ENCODE measurements at places on chromosomes 3 and 15.

GRCh38 chr3:128322030-128323022, 144.4 kb downstream of the DNAJB8 start:
- no peak for DNase-seq

GRCh38 chr3:76369170-76369569, 583.8 kb upstream of the ZNF717 start:
- DNase-seq: no peak

- DNase-seq: no peak
Observed at GRCh38 chr3:147418808-147419701, 9.9 kb downstream of the ZIC1 start.

GRCh38 chr3:45124352-45124751, 21.8 kb downstream of the CDCP1 start:
- no peak for DNase-seq

DNA sequence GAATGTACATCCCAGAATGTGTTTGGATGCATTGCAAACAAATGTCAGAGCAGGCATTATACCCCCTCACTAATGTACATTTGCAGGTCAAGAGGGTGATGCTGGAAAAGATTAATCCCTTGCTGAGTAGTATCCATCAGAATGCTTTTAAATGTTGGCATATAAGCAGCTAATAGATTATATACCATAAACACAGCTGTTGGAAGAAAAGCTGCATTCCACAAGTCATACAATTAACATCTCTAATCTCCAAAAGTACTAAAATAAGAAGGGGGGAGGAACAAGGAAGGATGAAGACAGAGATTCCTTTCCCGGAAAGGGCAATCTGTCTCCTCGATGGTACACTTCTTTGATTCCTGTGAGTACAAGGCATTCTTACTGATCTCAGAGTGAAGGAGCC, 445.7 kb upstream of the CDIN1 start:
- no peak for DNase-seq

DNA sequence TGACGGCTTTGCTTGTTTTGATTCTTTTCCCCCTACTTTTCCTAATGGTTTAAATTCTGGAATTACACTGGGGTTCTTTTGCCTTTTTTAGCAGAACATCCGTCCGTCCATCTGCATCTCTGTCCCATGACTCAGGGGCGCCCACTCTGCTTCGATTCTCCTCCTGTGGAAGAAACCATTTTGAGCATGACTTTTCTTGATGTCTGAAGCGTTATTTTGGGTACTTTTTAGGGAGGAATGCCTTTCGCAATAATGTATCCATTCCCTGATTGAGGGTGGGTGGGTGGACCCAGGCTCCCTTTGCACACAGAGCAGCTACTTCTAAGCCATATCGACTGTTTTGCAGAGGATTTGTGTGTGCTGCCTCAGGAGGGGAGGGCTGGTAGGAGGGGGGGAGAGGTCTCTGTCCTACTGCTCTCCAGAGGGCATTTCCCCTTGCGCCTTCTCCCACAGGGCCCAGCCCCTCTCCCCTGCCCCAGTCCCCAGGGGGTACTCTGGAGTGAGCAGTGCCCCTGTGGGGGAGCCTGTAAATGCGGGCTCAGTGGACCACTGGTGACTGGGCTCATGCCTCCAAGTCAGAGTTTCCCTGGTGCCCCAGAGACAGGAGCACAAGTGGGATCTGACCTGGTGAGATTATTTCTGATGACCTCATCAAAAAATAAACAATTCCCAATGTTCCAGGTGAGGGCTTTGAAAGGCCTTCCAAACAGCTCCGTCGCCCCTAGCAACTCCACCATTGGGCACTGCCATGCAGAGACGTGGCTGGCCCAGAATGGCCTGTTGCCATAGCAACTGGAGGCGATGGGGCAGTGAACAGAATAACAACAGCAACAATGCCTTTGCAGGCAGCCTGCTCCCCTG, 19.5 kb upstream of the BSN start:
- no peak for DNase-seq

- no peak for DNase-seq
Observed at GRCh38 chr3:176037636-176038035, 1159.6 kb downstream of the TBL1XR1 start.

DNA sequence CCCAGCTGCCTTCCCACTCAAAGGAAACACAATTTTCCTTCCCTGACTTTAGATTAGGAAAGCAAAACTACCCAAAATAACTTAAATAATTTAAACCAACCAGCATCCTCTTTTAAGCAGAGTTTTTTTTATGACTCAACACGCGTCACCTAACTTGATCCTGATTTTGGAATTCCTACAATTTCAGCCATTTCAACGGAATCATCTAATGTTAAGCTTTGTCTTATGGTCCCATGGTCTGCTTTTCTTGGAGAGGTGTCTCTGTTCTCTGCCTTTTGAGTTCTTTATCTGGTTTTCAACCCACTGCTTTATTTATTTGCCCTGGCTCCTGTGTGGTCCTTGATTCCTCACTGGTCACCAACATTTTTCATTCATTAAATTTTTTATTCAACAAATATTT, 219.2 kb upstream of the ARHGEF26 start:
- no peak for DNase-seq

DNA sequence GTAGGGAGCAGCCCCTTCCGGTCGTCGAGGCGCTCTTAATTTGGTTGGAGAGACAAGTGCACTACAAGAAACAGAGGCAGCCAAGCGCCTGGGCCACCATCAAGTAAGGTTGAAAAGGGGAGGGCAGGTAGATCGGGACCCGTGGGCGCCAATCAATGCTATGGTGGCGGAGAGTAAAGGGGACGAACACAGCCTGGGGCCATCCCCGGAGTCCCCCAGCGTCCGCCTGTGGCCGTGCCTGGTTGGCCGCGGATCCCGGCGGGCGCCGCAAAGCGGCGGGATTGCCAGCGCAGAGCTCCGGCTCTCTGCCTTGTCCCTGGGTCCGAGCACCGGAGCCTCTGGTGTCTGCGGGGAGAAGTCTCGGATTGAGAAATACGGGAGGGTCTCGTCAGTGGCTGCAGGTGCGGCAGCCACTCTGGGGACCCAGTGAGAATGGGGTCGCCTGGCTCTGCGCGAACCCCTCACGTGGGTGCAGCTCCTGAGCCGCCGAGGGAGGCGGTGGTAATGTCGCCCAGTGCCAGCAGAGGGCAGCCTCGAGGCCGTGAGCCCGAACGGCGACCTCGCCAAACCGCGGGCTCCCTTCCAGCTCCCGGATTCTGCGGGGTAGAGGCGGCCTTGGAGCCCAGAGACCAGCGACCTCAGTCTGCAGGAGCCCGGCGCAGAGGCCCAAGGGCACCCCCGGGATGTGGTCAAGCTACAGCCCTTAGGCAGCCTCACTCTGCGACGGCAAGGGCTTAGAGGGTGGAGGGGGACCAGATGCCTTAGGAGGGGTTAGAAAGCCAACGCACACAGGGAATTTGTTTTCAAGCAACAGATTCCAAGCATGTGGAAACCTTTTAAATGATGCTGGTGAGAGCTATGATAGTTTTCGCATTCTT, 10.8 kb downstream of the FOXL2 start:
- peak; percentile 91 for DNase-seq

DNA sequence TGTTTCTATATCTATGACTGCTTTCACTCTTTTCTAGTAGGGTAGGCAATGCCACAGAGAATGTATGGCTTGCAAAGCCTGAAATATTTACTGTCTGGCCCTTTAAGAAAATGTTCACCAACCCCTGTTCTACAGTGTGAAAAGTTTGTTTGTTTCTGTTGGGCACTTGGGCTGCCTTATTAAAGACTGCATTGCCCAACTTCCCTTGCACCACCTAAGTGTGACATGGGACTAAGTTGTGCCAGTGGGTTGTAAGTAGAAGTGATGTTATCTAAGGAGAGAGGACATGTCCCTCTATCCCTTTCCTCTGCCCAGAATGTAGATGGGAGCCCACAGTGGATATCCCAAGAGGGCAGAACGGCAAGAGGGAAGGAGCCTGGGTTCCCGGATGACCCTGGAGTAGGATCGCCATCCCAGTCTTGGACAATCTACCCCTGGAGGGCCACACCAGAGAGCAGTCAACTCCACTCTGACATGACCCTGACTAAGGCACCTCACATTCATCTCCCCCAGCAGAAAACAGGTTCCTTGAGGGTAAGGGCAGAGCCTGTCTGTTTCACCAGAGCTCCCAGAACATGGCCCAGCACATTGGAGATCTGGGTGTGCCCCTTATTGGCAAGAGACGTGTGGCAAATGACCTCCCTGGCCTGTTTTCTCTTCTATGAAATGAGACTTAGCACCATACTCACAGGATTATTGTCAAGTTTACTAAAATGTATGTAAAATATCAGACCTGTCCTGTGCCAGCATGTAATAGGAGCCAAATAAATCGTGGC, 138.8 kb downstream of the SMAD6 start:
- DNase-seq: no peak

DNA sequence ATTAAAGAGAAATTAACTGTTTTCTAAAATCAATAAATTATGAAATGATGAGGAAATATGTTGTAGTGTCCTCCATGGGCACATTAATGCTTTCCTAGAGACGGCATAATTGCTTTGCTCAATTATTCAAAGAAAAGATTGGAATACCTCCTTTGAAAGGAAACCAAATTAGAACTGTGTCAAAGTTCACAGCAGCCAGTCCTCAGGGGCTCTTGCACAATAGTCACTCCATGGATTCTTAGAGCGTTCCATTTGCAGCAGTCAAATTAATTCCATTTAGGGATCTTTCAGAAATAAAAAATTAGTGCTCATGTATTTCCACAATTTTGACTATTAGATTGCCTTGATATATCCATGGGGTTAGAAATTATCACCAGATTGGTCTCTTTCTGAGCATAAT, 841.6 kb upstream of the DPPA4 start:
- DNase-seq: no peak

DNA sequence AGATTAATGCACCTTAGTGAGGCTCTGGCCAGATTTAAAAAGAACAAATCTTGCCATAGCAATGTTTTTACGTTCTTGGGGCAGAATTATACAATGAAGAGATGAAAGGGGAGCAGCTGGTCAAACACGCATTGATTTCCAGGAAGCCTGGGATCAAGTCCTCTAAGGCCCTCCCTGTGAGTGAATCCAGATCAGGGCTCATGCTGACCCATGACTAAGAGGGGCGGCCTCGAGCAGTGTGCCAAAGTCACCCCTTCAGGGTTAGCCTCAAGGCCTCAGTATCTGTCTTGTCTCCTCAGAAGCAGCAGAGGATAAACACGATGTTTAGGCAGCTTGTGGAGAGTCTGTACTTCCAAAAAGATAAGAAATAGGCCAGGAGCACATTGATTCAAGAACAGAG, 9.3 kb upstream of the RBP1 start:
- DNase-seq: no peak

DNA sequence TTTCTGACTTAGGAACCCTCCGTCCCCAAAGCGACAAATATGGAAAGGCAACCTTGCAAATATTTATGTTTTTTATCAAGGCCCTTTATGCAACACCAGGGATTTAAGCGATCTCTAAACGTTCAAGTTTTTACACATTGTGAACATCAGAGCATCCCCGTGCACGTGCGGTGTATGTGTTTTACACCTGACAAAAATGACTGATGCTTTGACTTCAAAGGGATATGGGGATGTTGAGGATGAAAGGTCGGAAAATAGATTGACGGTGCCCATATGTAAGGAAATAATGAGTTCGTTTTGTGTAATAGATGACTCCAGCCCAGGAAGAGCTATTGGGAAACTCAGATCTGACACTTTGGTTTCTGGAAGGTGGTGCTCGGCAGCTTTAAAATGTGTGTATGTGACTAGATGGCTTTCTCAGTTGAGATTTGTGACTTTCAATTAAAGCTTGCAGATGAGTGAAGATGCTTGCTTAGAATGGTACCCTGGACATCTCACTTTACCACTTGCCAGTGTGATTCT, 866 bp downstream of the SLC49A4 start:
- no peak for DNase-seq

- DNase-seq: no peak
Observed at GRCh38 chr3:115581362-115582135, 41.8 kb upstream of the GAP43 start.

- DNase-seq: no peak
Observed at GRCh38 chr3:165254812-165255211, 58.6 kb upstream of the SLITRK3 start.

- no peak for DNase-seq
Observed at GRCh38 chr3:147757866-147758265, 348.7 kb downstream of the ZIC1 start.

- no peak for DNase-seq
Observed at GRCh38 chr3:135965129-135965505, 411 bp upstream of the PPP2R3A start.

DNA sequence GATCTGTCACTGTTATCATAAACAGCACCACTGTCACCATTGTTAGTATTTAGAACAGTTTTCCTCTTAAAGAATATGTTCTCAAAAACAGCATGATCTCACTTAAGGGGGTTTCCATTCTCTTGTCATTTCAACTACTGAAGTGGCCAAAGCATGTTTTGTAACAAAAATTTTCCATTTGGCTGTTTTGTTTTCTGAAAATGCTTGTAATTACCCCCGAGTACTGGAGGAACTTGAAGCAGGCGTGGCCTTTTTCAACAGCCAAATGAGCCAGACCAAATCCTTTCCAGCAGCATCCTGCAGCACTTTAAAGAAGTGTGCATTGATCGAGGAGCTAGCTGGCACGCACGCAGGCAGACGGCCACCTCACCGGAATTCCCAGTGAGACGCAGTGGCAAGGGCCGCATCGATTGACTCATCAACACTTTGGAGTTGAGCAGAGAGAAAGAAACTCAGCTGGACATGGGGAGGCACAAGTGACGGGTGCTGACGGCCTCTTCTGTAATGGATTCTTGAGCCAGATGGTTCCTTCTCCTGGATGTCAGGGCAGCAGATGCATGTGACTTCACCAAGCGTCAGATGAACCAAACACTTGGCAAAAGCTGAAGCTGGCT, 234.3 kb upstream of the IGF1R start:
- DNase-seq: no peak

DNA sequence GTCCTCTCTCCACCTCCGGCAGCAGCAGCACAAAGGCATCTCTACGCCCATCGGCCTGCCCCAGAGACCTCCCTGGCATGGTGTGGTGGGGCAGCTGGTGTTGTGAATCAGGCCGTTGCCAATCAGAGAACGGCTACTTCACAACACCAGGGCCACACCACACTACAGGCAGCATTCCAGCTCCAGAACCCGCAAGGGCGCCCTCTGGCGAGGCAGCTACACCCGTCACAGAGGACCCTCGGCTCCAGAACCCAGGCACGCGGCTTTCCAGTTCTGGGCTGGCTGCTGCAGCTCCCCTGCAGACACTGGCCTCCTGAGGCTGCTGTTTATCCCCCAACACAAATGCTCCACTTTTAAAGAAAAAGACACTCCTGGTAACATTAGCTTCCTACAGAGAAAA, 127.5 kb upstream of the TOPAZ1 start:
- no peak for DNase-seq

- DNase-seq: no peak
Observed at GRCh38 chr15:43776101-43776717, 557 bp downstream of the ELL3 start.

- DNase-seq: no peak
Observed at GRCh38 chr3:31544634-31545033, 11.9 kb downstream of the STT3B start.

- no peak for DNase-seq
Observed at GRCh38 chr3:168476360-168476980, 380.7 kb upstream of the GOLIM4 start.

- DNase-seq: no peak
Observed at GRCh38 chr3:54819946-54820345, 107.9 kb downstream of the LRTM1 start.

GRCh38 chr3:196707566-196707965, 4.5 kb downstream of the CEP19 start:
- no peak for DNase-seq
